Fibroblast of lung (primary cell): ENCODE measurements at places on chromosomes 2 and 18. TPM values are rescaled to one million over a fixed set of nuclear protein-coding genes. Genes with fewer than 3 reads are reported as not detected.
A peak's percentile ranks its signal among the peaks of the same experiment; 100 is the strongest.

GRB14 gene
- total RNA-seq, result 0.26 and 0.33 TPM in 2 replicates

MROH2A gene
- total RNA-seq, result not detected in 2 replicates

ZNF385B gene
- under 0.01 TPM in 1 of 2 replicates, not detected in the other for total RNA-seq

GRCh38 chr2:240991378-240992263, 6.8 kb upstream of the SNED1 start:
- H3K4me3 ChIP-seq, result no peak overlapping the region
- H3K4me1 ChIP-seq, result peaks cover 29% of the 10 kb centered on the region
- no peaks in the 10 kb centered on the region for H3K27me3 ChIP-seq

DNA sequence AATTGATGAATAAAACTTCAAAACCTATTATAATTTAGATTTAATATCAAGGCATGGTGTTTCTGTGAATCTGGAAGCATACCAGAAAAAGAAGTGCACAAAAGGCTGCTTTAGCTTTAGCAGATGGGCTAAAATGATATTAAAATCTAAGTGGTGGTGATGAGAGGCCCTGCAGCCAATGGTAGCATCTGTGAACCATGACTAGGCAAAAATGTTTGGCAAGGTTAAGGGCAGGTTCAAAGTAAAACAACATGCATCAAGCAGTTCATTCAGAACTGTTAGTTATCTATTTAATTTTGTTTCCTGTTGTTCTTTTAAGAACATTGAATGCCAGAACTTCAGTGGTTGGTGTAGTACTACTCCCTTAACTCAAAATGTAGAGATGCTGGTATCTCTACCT, 1736.9 kb upstream of the CELF4 start:
- no peaks in the 10 kb centered on the region for H3K4me1 ChIP-seq
- no peak overlapping the region for H3K27ac ChIP-seq
- DNase-seq, result no peak
- H3K27me3 ChIP-seq, result no peaks in the 10 kb centered on the region
- H3K36me3 ChIP-seq, result no peaks in the 10 kb centered on the region

GRCh38 chr2:174901075-174901474, 104.1 kb downstream of the CHN1 start:
- peak overlapping the region; percentile 40 for H3K27ac ChIP-seq
- peak overlapping the region; percentile 8 for H3K4me3 ChIP-seq
- H3K27me3 ChIP-seq, result no peaks in the 10 kb centered on the region
- peaks cover 4% of the 10 kb centered on the region for H3K4me1 ChIP-seq
- no peaks in the 10 kb centered on the region for H3K36me3 ChIP-seq
- peak; percentile 55 for DNase-seq

GRCh38 chr18:11052800-11053199, 96.6 kb downstream of the PIEZO2 start:
- H3K36me3 ChIP-seq, result no peaks in the 10 kb centered on the region
- H3K4me1 ChIP-seq, result no peaks in the 10 kb centered on the region
- DNase-seq, result peak; percentile 36
- no peaks in the 10 kb centered on the region for H3K27me3 ChIP-seq

DNA sequence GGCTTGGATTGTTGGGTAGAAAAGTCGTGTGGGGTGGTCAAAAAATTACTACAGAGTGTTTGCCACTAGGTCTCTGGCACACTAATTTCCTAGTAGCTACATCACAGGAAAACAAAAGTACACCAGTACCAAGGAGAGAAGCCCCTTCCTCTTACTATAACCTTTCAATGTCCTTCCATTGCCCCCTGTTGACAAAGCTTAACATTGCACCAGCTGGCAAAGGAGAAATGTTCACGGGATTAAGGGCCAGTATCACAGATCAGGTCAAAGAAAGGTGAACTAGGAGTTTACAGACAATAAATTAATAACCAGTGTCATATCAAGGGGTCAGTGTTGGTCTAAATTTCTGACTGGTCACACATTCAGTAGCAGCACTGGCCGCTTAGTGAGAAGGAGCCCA, 1139.6 kb upstream of the FAM98A start:
- H3K4me1 ChIP-seq, result no peaks in the 10 kb centered on the region
- H3K27me3 ChIP-seq, result no peaks in the 10 kb centered on the region
- H3K27ac ChIP-seq, result no peak overlapping the region

DNA sequence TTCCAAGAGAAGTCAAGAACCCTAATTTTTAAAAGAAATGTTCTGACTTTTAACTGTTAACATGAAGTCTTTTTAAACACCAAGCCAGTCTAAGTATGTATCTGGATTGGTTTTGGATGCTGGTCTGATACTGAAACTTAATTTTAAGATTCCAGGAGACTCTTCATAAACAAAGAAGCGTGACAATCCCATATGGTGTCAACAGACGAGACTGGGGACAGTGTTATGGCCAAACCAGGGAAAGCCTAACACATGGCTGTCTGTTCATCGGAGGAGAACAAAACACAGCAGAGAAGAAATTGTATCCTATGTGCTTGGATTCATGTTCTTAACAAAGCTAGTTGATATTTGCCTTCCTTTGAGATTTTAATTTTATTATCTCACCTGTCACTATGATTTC, 80.5 kb upstream of the UPP2 start:
- peaks cover 5% of the 10 kb centered on the region for H3K4me1 ChIP-seq
- no peaks in the 10 kb centered on the region for H3K36me3 ChIP-seq
- no peak overlapping the region for H3K27ac ChIP-seq
- H3K27me3 ChIP-seq, result no peaks in the 10 kb centered on the region
- H3K4me3 ChIP-seq, result no peak overlapping the region
- DNase-seq, result no peak
